HAP-1 (cell line): ENCODE measurements at places on chromosomes 7 and 10.

- DNase-seq, result peak; percentile 9
Observed at GRCh38 chr7:132145466-132145865, 430.8 kb downstream of the PLXNA4 start.

DNA sequence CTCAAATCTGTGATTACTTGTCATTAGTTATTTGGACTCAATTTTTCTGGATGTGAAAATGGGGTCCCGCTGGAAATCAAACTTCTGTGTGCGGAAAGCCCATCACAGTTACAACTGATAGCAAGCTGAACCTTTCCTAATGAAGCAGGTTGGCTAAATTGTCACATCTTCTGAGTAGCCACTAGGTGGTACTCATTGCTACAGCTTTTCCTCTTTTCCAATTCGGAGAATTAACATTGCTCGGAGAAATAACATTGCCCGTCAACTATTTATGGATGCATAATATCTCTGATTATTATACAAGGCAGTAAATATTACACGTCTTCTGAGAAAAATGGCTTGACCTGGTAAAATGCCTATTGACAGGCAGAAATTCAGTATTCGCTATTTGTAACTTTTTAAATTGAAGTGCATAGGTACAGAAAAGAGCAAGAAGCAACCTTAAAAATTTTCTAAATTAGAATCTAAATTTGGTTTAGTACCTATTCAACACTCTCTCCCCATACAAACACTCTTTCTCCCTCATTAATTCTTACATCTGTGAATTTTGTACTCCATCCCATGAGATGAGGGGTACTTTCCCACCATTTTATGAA, 17.3 kb upstream of the BLOC1S2 start:
- DNase-seq, result no peak

DNA sequence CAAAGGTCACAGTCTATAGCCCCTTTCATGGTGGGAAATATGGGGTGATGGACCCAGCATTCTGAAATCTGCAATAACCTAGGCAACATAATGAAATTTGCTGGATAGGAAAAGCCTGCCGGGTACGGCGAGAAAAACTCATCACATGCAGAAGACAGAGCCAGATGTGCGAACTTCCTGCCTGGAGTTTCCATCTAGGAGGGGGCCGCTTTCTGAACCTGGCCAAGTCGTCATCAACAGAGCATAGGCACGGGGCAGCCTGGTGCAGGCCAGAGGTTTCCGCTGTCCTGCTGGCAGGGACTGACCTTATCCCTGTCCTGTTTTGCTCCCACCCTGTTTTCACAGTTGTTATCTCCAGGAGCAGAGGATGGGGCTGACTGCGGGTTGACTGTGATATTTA, 27.4 kb downstream of the CCDC3 start:
- DNase-seq, result no peak

DNA sequence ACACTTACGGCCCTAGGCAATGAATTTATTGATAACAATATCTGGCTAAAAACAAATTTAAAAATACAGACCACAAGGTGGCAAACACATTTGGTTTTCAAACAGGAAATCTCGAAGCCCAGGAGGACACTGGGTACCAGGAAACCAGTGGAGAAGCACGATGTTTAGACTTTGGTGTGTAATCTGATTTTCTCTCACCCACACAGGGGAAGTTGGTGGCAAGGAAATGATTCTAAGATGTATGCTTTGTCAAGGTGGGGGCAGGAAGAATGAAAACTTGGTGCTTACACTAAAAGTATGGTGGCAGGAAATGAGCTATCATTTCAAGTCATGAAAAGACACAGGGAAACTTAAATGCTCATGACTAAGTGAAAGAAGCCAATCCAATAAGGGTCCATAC, 113.2 kb upstream of the ANKRD1 start:
- no peak for DNase-seq

DNA sequence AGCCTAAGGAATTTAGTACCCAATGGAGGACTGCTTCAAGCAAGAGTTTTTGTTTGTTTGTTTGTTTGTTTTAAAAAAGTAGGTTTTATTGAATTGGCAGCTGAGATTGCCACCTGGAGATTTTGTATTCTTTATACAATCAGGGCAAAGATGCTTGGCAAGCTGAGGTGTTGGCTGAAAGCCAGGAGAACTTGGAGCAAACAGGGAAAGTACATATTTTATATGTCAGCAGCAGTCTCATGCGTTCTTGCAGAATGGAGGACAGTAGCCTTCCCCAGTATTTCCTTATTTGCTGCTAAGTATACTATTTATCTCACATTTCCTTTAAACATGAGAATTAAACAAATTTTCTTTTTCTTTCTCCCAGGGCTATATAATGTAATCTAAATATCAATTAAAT, 22.6 kb upstream of the ICA1 start:
- DNase-seq, result no peak

GRCh38 chr7:154861589-154861988, 141.3 kb downstream of the PAXIP1 start:
- DNase-seq, result no peak
